ENCODE measurements at places on chromosomes 4 and X.

- no peak for DNase-seq
These were observed 140.6 kb upstream of the ARX start for GRCh38 chrX:25156323-25156722.

- no peak for DNase-seq
These were observed 131.5 kb upstream of the RPL34 start for GRCh38 chr4:108488865-108489264.

GRCh38 chrX:139974471-139974870, 9.2 kb upstream of the CXorf66 start:
- DNase-seq, result no peak

DNA sequence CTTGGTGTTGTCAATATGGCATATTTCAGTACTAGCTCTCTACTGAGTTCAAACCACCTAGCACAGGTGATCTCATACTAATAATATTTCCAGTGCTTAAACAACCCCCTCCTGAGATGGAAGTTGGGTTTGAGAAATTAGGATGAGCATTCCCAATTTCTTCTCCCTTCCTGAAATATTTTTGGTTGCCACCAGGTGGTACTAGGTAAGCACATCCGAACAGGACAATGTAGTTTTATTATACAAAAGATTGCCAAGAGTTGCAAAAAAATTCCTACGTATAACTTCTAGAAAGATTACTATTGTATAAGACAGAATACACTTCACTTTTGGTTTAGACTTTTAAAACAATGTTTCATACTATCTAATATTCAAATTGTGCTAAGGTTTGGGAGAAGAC, 484.5 kb downstream of the PACRGL start:
- no peak for DNase-seq

DNA sequence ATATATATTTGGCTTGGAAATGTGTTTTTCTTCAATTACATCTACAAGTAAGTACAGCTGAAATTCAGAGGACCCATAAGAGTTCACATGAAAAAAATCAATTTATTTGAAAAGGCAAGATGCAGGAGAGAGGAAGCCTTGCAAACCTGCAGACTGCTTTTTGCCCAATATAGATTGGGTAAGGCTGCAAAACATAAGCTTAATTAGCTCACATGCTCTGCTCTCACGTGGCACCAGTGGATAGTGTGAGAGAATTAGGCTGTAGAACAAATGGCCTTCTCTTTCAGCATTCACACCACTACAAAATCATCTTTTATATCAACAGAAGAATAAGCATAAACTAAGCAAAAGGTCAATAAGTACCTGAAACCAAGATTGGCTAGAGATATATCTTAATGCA, 26.1 kb downstream of the NUDT6 start:
- no peak for DNase-seq

All from esophagus muscularis mucosa (tissue), 4 donors.